Fibroblast of skin of abdomen (primary cell): ENCODE measurements at places on chromosomes 3 and 15.

DNA sequence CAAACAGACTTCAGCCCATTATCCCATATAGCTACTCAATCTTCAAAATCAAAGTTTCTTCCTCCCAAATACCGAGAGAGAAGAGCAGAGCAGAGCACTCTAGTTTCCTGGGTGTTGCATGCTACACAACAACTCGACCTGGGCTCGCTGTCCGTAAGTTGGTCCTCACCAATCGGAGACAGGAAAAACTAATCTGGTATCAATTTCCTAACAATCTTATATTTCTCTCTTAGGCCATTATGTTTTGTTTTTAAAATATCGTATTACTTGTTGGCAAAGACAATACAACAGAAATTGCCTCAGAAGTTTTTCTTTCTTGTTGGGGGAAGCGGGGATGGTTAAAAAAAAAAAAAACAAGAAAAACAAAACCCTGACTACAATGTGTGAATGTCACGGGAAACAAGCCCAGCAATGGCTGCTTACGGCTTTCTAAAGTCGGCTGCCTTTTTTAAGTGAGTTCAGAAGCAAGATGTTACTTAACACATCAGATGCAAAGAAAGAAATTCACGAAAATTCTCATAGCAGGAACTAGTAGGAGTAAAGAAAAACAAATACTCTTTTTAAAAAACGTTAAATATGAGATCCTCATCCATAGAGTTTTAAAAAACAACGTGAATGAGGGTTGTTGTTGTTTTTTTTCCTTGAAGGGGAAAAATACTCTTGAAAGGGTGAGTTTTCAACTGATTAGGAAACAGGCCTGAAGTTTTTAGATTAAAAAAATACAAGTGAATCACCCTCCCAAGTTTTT lies 1.9 kb downstream of the VGLL4 start:
- DNase-seq, result peak; percentile 55

DNA sequence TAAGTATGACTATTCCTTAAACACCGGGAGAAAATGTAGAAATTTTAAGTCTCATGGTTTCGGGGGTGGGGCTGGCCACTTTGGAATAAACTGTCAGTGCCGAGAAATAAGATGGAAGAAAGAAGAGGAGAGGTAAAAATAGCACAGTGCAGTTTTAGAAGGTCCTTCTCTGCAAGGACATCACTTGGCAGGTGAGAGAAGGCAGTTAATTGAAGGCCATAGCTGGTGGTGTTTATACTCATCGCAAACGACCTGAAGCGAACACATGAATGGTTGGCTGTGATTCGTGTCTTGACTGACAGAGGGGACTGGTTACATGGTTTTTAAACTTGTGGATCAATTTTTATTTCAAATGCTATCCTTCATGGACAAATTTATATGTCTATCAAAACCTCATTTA lies 54.9 kb upstream of the SENP5 start:
- DNase-seq, result no peak

GRCh38 chr3:47646362-47646761 lies 67.7 kb upstream of the CSPG5 start:
- DNase-seq, result peak; percentile 48

DNA sequence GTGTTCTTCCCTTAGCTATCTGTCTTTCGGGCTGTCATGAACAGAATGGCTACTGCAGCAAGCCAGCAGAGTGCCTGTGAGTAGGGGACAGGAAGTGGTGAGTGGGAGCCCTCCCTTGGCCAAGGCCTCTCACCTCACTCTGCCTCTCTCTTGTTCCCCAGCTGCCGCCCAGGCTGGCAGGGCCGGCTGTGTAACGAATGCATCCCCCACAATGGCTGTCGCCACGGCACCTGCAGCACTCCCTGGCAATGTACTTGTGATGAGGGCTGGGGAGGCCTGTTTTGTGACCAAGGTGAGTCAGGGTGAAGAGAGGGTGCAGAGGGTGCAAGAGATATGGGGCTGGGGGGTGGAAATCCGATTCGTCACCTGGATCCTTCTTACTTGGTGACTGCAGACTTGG lies 3.0 kb downstream of the DLL4 start:
- DNase-seq, result no peak

DNA sequence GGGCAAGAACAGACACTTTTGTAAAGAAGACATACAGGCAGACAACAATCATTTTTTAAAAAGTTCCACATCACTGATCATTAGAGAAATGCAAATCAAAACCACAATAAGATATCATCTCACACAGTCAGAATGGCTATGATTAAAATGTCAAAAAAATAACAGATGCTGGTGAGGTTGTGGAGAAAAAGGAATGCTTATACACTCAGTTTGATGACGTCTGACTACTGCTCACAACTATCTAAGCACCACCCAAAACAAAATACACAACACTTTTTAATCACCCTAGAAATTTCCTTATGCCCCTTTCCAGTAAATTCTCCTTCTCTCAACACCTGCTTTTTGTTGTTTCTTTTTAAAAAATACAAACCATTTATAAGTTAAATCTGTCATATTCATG lies 228.8 kb downstream of the ISL2 start:
- DNase-seq, result peak; percentile 9

GRCh38 chr15:77415450-77416147 lies 4.3 kb downstream of the PEAK1 start:
- no peak for DNase-seq

DNA sequence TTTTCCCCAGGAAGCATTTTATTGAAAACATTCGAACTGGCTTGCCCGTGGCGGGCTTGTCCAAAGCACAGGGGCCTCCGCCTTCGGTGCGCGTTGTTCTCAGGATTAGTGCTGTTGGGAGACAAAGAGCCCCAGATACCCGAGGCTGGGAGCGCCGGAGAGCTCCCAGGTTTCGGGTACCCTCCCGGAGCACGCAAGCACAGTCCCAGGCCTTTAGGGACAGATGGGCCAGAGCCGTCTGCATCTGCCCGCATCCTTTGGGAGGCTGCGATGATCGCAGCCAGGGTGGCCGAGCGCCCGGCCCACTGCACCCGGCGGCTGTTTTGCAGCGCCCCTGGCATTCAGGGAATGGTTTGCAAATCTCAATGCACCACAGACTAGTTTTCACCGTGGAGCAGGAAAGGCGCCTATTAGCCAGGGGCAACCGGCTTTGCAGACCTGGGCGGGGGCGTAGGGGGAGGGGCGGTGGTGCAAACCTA lies 5.0 kb upstream of the FEZF2 start:
- no peak for DNase-seq

DNA sequence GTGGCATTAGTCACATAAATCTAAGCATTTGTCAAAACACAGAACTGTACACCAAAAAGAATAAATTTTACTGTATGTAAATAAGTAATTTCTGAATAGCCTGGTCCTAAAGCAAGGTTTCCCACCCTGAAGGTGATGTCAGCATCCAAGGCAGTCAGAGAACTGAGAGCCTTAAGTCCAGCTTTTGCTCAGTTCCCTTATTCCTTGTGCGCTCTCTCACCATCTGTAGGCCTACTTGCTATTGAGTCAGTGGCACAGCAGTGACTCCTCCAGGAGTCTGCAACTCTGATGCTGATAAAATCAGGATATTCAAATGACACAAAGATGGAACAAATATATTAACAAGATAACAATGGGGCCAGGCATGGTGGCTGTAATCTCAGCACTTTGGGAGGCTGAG lies 22.3 kb downstream of the VPS39 start:
- DNase-seq, result no peak

DNA sequence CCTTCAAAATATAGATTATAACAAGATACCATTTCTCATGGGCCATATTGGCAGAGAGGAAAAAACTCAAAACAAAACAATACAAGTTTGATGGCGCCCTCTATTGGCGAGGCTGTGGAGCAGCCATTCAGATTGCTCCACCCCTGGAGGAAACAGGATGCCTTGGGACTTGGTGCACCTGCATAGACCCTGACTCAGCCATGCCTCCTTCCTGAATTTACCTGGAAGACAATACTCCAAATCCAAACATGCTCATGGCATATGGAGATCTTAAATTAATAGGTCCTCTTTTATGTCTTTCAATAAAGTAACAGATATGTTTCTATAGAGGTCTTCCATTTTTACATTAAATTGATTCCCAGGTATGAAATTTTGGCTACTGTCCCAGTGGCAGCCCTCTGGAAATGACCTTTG lies 90.0 kb downstream of the APBA2 start:
- peak; percentile 41 for DNase-seq

DNA sequence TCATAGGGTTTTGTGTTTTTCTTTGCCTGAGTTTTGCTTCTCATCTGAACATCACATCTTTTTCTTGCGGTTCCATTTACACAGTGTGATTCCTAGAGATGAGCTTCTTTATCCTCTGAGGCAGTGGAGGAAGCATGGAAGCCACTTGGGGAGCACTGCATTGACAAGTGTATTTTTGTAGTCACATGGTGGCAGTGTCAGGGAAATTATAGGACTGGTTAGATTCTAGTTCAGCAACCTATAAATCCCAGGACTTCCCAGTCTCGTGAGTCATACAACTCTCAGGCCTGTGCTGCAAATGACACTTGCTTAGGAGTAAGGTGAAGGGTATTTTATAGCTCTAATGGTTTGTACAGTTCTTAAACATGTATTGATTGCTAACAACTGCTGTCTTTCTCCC lies 58.4 kb downstream of the RBM6 start:
- DNase-seq, result peak; percentile 25

- DNase-seq, result peak; percentile 71
Measured at GRCh38 chr3:4976109-4976508, 3.1 kb upstream of the BHLHE40 start.

GRCh38 chr3:152388631-152389030 lies 119.9 kb downstream of the MBNL1 start:
- no peak for DNase-seq

DNA sequence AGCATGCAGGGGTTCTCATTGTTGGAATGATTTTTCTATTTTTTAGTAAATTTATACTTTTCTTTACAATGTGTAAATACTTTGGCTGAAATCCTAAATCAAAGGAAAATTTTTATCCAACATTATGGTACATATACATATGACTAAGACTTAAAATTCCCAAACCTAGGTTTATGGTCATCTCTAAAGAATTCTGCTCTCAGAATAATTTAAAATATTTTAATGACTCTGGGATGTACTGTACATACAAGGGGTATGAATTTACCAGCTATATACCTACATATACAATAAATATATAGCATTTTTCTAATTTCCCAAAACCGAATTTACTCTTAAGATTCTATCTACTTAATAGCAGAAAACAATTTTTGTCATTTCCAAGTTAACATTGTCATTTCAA lies 137.9 kb upstream of the POU1F1 start:
- peak; percentile 47 for DNase-seq

GRCh38 chr3:181402347-181402746 lies 309.4 kb upstream of the SOX2 start:
- no peak for DNase-seq

DNA sequence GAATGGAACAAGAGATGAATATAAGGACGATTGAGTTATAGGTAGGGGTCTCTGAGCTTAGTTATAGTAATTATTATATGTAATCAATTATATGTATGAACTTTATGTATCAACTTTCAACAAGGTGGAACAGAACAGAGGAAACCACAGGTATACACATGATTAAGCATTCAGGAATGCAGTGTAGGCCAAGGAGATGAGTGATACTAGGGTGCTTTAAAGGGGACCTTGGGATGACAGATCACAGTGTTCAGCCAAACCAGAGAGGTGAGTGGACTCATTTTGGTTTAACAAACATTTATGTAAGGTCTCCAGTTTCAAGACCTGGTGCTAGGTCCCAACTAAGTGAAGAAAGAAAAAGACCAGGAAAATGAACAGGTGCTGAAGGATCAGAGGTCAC lies 895.5 kb downstream of the ROBO2 start:
- no peak for DNase-seq

GRCh38 chr3:177282119-177282655 lies 84.9 kb upstream of the TBL1XR1 start:
- no peak for DNase-seq

DNA sequence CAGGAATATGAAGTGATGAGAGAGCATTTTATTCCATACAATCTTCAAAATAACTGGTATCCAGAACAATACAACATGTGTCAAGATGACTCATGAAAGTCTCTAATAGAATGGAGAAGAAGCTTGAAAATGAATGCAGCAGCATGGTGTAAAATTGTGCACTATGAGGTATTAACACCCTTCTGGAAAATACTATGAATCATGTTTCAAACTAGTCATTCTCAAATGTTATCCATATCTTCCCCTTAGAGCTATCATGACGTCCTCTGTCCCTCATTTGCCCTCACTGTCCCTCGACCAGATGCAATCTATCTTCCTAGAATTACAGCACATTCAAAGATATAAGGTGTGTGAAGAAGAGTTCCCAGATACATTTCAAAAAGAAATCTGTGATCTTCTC lies 198.2 kb downstream of the NECTIN3 start:
- DNase-seq, result no peak

DNA sequence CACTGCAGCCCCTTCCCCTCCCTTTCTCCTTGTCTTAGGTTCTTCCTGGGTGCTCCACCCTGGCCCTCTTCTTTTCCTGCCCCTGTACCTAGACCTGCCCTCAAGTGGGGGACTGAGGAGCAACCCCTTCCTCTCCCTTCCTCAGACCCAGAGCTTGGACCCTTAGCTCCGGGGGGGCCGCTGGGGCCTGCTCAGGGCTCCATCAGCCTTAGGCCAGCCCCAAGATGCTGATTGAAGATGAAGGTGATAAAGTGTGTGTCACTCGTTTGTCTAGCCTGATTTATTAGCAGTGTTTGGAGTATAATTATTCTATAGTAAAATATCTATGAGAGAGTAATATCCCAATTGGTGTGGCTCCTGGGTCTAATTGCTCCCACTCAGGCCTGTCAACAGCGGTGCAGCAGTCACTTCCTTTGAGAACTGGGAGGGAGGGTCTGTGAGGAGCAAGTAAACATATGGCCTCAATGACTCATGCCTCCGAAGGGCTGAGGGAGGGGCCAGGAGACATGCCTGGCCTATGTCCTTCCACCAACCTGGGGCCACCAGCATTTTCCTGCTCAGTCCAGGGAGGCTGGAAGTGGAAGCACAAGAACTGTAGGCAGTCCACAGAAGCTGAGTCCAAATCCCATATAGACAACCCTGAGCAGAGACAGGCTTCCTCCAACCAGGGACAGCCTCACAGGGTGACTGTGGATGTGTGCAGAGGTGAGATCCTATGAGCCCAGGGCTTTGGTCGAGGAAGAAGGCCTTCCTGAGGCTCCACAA lies 123.2 kb downstream of the DNAJB8 start:
- DNase-seq, result peak; percentile 65

DNA sequence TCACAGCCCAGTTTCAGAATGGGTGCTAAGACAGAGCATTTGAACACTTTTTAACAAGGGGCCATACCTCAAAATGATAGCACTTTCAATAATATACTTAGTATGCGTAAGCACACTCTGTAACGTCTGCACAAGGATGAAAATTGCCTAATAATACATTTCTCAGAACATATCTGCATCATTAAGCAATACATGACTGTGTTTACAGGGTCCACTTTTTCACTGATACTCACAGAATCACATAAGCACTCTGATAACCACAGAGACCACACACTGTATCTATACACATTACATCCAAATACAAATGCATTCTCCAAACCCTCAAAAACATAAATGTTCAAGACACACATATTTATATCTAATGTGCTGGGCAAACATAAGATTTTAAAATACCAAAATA lies 79.8 kb downstream of the NR1I2 start:
- DNase-seq, result no peak

- DNase-seq, result peak; percentile 97
Measured at GRCh38 chr3:10366651-10367101, 45.8 kb upstream of the SEC13 start.
